Activated B cell treated with CpG ODN at 0.5 μM for 24 hours (primary cell): ENCODE measurements at places on chromosomes 4 and X. TPM values are rescaled to one million over a fixed set of nuclear protein-coding genes. Genes with fewer than 3 reads are reported as not detected.

- no peak for DNase-seq
Measured at GRCh38 chr4:26590639-26591038, 6.8 kb downstream of the TBC1D19 start.

MAGEA2B gene
- total RNA-seq = not detected in 2 replicates

DNA sequence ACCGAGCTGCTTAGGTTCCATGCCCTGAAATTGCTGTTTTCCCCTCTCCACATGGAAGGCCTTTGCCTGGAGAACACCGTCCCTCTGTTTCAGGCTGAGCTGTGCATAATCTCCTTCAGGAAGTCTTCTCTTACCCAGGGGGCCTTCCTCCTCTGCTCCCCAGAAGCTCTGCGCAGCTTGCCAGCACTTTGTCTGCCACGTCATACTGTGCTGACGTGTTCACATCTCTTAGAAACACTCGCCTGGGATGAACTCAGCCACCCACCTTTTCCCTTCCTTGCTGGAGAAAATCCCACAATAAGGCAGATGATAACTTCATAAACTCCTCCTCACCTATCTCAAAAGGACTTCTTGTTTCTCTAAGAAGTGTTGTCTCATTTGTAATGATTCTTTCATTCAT, 110.7 kb downstream of the ARHGAP10 start:
- no peak for DNase-seq

GRCh38 chrX:11423949-11424348, 130.7 kb downstream of the AMELX start:
- DNase-seq = no peak

DNA sequence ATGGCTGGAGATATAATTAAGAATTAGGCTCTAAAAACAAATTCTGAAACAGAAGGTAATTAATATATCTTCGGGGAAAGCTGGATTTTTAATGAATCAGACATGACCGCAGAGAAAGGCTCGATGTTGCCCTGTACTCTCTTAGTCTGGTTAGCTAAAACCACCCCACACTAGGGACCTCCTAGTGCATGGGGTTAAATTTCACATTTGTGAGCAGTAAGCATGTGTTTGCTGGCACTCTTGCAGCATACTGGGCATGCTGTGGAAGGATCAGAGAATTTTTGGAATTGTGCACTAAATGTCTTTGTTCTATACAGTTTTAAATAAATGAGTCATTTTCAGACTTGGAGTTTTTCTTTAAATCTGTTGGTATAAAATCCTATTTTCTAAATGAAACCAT, 475.6 kb upstream of the FTHL17 start:
- DNase-seq = no peak

CCDC120 gene
- 7.9 and 8.9 TPM in 2 replicates for total RNA-seq

GRCh38 chrX:65572971-65573370, 38.4 kb upstream of the LAS1L start:
- no peak for DNase-seq
